ENCODE measurements at places on chromosomes 11 and 22.

GRCh38 chr11:105610871-105611571 is 1.1 kb downstream of the GRIA4 start:
- DNase-seq, result no peak

- DNase-seq, result no peak
These were observed 375.1 kb downstream of the METTL15 start for GRCh38 chr11:28483072-28483867.

DNA sequence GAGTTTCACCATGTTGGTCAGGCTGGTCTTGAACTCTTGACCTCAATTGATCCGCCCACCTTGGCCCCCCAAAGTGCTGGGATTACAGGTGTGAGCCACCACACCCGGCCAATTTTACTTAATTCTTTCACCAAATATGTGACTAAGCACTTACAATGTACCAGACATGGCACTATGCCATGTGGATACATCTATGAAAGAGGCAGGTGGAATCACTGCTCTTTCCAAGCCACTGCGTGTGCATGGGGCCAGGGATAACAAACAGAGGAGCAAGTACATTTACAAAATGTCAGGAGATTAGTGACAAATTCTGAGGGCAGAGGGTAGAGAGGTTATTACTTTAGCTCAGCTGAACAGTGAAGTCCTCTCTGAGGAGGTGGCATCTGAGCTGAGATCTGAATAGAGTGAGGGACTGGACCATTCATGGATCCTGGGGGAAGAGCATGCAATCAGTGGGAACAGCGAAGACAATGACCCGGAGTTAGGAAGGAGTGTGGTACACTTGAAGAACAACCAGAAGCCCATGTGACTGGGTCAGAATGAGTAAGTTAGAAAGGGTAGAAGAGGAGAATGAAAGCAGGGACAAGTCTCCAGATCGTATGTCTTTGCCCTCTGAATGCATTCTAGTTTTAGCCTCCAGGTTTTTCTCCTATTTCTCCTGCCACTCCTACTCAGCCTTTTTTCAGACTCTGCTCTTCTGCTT is 38.3 kb upstream of the GRAMD1B start:
- DNase-seq, result no peak

DNA sequence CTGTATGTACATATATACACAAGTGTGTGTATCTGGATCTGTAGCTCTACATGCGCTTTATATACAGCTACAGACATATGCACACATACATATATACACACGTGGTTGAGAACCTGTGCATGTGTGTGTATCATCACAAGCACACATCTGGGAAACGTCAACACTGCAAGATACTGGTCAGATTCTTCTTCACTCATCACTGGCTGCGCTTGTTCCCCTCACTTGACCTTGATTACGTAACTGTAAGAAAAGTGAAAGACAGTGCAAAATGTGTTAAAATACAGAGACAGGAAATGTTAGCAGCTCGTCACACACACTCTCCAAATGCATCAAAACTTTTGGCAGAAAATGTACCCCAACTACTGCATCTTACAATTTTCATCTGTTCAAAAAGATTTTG is 51.9 kb upstream of the MN1 start:
- DNase-seq, result no peak

- DNase-seq, result no peak
These were observed 8.3 kb downstream of the WT1 start for GRCh38 chr11:32426819-32427615.

GRCh38 chr11:113397212-113397611 is 9.6 kb downstream of the ANKK1 start:
- DNase-seq, result no peak

DNA sequence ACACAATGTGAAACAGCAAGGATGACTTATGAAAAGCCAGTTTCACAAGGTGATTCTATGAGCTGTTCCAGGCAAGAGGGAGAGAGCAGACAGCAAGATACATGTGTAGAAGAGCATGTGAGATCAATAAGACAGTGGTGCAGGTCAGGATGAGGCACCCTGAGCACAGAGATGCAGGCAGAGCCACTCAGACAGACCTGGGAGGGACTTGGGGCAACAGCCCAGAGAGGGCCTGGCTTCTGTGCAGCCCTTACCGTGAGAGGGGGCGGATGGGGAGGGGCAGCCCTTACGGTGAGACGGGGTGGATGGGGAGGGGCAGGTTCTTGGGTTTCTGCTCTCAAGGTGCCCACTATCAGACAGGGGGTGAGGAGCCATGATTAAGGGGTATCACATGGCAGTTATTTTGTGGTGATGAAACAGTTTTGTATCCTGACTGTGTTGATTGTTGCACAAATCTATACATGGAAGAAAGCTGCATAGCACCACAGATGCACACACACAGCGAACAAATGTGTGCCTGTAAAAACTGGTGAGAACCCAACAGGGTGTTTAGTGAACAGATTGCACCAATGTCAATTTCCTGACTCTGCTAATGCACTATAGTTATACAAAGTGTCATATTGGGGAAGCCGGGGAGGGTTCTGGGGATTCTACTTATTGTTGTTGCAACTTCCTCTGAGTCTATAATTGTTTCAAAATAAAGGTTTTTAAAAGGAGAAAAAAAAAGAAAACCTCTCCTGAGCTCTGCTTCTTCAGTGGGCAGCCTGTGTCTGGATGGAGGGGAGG is 5.2 kb upstream of the C22orf42 start:
- DNase-seq, result no peak

DNA sequence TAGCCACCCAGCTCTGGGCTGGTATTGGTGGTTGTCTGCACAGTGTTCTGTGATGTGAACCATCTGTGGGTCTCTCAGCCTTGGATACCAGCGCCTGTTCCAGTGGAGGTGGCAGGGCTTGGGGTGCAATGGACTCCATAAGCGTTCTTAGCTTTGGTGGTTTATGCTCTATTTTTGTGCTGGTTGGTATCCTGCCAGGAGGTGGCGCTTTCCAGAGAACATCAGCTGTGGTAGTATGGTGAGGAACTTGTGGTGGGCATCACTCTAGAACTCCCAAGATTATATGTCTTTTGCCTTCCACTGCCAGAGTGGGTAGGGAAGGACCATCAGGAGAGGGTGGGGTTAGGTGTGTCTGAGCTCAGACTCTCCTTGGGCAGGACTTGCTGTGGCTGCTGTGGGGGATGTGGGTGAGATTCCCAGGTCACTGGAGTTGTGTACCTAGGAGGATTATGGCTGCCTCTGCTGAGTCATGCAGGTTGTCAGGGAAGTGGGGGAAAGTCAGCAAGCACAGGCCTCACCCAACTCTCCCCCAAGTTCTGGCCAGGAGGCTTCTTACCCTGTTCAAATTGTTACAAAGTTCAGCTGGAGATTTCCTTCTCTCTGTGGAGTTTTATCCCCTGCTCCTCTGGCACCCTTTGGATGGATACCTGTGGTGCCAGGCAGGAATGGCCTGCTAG is 47.2 kb downstream of the MRGPRX2 start:
- no peak for DNase-seq

DNA sequence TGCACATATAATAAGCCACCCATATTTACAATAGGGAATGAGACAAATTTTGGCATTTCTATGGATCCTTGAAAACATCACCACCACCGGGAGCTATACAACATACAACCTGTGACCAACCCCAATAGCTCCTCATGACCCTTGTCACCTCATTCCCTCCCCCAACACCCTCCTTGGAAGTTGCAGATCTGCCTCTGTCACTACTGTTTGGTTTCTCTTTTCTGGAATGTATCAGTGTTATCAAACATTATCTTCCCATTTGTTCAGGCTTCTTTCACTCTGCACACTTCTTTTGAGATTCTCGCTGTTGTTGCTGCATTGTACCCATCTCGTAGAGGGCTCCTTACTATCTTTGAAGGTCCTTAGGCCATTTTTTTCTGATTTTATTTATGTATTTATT is 75.6 kb downstream of the ZNF280B start:
- DNase-seq, result no peak

- DNase-seq, result no peak
These were observed 5.9 kb downstream of the RNF215 start for GRCh38 chr22:30381264-30381663.

DNA sequence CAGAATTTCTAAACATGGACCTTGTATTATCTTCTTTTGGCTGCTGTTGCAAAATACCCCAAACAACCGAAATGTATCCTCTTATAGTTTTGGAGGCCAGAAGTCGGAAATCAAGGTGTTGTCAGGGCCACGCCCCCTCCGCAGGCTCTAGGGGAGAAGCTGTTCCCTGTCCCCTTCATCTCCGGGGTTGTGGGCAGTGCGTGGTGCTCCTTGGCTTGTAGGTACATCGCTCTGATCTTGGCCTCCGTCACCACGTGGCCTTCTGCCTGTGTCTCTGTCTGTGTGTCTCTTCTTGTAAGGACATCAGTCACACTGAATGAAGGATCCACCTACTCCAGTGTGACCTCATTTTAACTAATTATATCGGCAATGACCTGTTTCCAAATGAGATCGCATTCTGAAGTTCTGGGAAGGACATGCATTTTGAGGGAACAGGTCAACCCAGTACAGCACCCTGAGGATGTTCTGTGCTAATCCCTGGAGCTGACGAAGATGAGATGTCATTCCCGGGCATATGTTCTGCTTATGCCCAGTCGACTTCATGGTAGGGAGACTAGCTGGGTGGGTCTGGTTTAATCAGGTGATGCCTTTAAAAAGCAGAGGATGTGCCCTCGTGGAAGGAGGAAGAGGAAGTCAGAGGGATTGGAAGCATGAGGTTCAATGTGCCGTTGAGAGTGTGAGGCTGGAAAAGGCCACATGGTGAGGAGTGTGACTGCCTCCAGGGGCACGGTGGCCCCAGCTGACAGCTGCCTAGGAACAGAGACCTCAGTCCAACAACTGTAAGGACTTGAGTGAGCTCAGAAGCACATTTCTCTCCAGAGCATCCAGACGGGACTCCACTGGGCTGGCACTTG is 531.1 kb downstream of the TBC1D22A start:
- DNase-seq, result no peak
